Stimulated activated CD8-positive, alpha-beta memory T cell treated with anti-CD3 and anti-CD28 coated beads, Interleukin-12 subunit alpha, Interleukin-12 subunit beta, amount 100 ng/mL, for 4 hours (primary cell): ENCODE measurements at places on chromosomes 6 and 20.
A peak's percentile ranks its signal among the peaks of the same experiment; 100 is the strongest.

GRCh38 chr6:6712449-6713403 is 124.2 kb downstream of the LY86 start:
- DNase-seq, result no peak

GRCh38 chr6:156912431-156912830 is 135.3 kb downstream of the ARID1B start:
- DNase-seq, result no peak

GRCh38 chr6:42251911-42252637 is 34.4 kb upstream of the MRPS10 start:
- DNase-seq, result no peak

DNA sequence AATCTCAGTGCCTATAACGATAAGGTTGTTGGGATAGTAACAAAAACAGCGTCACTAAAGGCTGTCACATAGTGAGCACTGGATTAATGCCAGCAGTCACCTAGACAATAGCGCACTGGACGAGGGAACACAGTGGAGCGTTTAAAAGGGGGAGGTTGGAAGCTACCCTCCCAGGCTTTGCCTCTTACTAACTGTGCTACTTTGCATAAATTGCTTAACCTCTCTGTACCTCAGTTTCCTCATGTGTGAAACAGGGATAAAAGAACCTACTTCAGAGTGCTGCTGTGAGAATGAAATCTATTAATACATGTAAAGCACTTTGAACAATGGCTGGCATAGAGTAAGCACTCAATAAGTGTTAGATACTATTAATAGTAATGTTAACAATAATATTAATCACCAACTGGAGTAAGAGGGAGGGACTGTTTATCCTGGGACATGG is 10.5 kb downstream of the BCL2L1 start:
- no peak for DNase-seq

GRCh38 chr6:79780881-79781280 is 149.8 kb downstream of the SH3BGRL2 start:
- DNase-seq, result no peak

DNA sequence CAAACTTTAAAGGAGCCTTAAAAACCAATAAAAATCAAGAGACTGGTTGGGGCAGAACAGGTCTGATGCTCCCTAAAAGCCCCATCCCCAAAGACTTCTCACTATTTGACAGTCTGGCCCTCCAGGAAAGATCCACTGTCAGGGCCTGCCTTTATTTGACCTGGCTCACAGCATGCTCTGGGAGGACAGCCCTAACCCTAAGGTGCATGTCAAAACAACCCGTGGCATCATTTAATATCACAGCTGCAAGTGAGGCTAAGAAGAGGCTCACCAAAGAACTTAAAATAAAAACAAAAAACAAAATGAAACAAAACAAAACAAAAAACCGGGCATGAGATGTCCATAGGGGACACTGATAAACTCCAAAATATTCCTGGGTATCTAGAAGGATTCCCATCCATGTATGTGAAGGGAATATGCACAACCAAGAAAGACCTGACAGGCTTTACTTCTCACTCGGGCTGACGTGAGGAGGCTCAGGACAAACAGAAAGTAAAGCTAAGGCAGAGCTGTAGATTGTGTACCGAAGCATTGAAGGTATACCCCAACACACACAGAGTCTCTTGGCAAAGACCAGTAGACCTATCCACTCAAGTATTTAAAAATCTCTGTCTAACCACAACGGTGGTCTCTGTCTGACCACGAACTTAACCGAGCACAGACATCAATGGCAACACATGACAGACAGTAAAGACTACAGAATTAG is 57.3 kb downstream of the AHI1 start:
- DNase-seq, result no peak

- DNase-seq, result no peak
Measured at GRCh38 chr6:125888989-125889656, 67.4 kb upstream of the HINT3 start.

DNA sequence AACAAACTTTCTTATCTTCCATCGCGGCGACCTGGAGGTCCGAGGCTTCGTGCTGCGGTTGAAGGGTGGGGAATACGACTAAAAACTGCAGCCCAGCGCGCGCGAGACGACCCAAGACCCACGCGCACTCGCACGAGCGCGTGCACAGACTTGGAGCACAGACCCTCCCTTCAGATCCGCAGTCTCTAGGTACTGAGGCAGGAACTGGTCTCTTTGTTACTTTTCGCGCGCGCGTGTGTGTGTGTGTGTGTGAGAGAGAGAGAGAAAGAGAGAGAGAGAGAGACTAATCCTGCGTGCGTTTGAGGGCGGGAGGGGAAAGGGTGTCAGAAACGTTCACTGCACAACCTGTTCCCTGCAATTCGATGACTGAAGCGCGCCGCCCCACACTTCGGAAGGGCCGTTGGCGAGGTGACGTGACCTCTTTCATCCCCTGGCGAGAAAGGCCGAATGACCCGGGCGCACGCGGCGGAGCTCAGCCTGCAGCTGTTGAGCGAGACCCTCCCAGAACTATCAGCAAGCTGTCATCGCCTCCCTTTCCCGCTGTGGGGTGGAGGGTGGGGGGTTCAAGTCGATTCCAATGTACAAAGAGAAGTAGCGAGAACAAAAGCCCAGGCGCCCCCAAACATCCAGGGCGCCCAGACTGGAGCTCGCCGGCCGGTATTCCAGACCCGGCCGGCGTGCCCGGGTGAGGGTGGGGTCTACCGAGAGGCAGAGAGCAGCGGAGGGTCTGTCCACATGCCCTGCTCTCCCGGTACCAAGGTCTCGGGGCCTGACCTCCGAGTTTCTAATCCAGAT is 1.5 kb upstream of the TUBB2B start:
- DNase-seq, result no peak

DNA sequence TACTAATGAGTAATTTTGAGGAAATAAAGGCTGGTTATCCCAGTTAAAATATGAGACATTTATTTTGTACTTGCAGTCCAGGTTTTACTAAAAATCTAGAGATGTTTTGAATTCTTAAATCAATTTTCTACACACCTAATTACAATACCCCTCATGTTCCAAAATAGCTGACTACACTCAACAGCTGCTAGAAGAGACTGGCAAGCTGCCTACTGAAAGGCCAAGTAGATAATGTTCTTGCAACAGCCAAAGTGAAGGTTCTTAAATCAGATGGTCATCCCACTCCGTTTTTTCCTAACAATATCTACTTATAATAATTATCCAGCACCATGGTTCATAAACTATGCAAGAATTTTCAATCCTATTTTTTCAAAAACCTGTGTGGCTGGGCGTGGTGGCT is 69.0 kb downstream of the DTNBP1 start:
- DNase-seq, result no peak

- DNase-seq, result no peak
Measured at GRCh38 chr6:20870493-20870892, 336.2 kb downstream of the CDKAL1 start.

- DNase-seq, result no peak
Measured at GRCh38 chr6:10451828-10452509, 37.1 kb upstream of the TFAP2A start.

GRCh38 chr6:30267423-30267822 is 54.2 kb upstream of the TRIM26 start:
- DNase-seq, result no peak

- DNase-seq, result no peak
Measured at GRCh38 chr6:167968091-167968490, 29.4 kb upstream of the KIF25 start.

GRCh38 chr6:22808466-22808865 is 239.1 kb downstream of the HDGFL1 start:
- DNase-seq, result no peak

- no peak for DNase-seq
Measured at GRCh38 chr20:19070681-19071445, 141.6 kb upstream of the SLC24A3 start.

DNA sequence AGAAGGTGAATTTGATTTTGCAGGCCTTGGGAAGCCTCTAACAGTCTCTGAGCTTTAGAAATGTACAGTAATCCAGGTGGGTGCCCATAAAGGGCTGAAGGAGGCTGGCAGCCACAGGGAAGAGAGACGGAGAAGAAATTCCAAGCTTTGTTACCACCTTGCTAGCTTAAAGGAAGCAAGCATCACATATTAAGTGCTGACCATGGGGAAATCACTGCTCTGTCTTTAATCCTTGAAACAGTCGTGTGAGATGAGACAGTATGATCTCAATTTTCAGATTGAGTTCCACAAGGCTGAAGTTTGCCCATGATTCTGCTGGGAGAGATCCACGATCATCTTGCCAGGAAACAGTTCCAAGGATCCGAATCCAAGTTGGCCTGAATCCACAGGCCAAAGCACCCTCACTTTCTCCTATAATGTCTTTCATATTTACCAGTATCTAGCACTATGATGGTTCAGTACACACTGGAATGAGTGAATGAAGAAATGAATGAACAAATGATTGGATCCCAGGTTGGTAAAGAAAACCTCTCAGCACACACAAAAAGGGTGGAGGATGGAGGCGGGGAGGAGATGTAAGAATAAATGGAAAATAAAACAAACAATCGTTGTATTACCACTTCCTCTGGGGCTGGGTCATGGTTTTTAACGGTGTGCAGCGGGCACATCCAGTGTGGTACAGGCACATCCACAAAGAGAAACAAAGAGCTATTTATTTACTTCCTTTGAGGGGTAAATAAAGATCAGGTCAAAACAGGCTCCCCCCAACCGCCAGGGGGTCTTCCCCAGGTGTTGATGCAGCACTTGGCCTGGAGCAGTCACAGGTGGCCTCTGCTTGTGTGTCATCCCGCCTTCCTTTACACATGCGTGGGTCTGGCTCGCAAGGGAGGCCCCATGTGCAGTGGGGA is 28.2 kb upstream of the TAF8 start:
- DNase-seq, result peak; percentile 50

DNA sequence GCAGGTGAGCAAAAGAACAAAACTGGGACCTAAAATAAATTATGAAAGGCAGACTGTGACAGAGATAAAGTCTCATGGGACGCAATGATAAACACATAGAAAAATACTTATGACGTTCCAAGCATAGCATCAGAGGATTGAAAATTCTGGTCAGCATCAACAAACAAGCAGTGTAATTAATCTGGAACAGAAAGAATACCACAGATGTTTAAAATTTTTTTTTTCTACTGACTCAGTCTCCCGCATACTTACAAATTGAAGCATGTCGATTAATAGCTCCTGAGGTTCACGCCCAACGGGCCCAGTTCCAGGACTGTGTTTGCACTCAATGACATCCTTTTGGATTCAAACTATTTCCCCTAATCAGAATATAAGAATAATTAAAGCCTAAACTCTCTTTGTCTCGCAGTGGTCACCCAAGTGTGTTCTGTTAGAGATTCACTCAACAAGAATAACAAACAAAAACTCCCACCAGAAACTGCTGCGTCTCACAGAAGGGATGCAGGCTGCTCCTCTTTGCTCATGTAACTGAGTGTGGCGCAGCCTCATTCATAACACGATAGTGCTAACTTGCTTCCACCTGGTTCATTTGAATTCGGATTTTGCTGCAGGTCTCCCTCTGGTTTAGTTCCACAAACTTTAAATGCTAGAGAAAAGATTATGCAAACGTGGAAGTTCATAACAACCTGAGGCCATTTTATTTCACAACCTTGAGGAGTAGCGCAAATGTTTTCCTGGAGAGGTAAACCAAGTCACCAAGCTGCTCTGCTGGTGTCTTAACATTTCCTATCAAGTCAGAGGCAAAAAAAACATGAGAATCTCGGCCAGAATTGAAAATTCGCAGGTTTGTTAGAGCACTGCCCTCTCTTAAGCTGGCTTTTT is 69.0 kb upstream of the CITED2 start:
- no peak for DNase-seq

DNA sequence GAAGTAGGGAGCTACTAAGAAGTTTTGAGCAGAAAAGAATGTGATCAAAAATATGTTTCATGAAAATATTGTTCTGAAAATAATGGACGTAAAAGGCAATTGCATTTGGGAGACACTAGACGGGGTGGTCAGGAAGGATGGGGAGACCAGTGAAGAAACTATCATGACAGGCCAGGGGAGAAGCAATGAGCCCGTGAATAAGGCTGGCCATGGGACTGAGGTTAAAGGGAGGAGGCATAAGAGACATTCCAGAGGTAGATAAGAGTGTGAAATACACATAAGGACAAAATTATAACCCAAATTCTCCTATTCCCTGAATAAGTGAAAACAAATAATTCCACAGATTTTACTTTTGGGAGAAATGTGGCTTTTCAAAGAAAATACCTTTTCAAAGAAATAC is 51.7 kb downstream of the MARCKS start:
- DNase-seq, result no peak

DNA sequence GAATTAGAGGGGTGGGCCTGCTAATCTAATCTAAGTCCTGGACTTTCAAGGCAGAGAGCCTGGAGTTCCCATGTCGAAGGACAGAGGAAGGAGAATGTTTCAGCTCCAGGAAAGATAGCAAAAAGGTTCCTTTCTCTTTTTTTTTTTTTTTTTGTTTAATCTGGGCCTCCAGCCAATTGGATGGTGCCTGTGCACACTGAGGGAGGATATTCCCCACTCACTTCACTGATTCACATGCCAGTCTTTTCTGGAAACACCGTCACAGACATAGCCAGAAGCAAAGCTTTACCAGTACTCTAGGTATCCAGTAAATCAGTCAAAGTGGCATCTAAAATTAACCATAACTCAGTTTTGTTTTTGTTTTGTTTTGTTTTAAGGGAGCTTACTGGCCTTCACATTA is 721.1 kb downstream of the TENT5A start:
- no peak for DNase-seq

DNA sequence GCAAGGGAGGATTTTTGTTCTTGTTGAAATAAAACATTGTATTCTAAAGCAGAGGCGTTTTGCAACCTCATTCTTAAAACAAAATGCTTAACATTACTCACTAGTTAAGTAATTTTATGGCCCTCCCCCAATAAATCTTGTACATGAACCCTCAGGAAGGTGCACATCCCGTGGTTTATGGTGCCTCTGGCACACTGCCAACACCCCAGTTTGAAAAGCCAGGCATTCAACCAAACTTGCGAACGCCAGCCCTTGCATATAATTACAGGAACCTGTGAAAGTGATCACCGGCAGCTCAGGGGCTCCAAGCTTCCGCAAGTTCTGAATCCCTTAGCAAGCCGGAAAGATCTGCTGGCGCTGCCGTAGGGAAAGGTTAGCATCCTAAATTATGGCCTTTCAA is 1109.0 kb upstream of the FLRT3 start:
- no peak for DNase-seq

DNA sequence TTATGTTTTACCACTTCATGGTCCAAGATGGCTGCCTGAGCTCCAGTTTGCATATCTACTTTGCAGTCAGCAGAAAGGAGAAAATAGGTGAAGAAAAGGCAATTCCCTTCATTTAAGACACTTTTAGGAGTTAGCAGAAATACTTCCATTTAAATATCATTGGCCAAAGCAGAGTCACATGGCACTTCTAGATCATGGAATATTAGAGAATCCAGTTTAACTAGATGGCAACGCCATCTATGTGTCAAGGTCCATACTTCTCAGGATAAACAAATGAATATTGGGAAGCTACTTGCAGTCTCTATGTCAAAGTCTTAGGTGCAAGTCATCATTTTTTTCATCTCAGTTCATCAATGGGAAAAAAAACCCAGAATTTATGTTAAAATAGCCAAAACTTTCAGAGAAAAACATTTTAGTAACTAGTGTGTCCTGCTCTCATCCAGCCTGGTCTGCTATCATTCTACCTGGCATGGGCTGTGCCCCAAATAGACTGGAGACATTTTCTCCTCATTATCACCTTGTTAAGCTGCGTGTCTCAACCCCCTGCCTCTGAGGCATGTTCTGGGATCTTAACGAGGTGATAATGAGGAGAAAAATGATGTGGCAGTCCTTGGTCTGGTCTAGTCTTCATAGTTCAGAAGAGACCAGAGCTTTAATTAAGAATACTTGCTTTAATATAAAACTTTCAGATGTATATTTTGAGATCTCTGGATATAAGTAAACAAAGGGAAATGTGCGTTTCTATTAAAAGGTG is 227.3 kb downstream of the TBX18 start:
- DNase-seq, result no peak
